ENCODE measurements at places on chromosomes 3 and 15. TPM values are rescaled to one million over a fixed set of nuclear protein-coding genes. Genes with fewer than 3 reads are reported as not detected.

- no peak for DNase-seq
- no peaks in the 10 kb centered on the region for H3K4me1 ChIP-seq
- no peak overlapping the region for H3K4me3 ChIP-seq
These were observed 779.1 kb downstream of the MECOM start for GRCh38 chr3:168884353-168884903.

LARP6 gene
- total RNA-seq = 0.35 TPM

COPB2 gene
- total RNA-seq = 26.3 TPM

- H3K27ac ChIP-seq = peak overlapping the region; percentile 69
- peaks cover 9% of the 10 kb centered on the region for H3K36me3 ChIP-seq
- H3K4me3 ChIP-seq = peak overlapping the region; percentile 0
- peaks cover 36% of the 10 kb centered on the region for H3K4me1 ChIP-seq
These were observed 1.4 kb upstream of the FOXB1 start for GRCh38 chr15:60002528-60003218.

DNA sequence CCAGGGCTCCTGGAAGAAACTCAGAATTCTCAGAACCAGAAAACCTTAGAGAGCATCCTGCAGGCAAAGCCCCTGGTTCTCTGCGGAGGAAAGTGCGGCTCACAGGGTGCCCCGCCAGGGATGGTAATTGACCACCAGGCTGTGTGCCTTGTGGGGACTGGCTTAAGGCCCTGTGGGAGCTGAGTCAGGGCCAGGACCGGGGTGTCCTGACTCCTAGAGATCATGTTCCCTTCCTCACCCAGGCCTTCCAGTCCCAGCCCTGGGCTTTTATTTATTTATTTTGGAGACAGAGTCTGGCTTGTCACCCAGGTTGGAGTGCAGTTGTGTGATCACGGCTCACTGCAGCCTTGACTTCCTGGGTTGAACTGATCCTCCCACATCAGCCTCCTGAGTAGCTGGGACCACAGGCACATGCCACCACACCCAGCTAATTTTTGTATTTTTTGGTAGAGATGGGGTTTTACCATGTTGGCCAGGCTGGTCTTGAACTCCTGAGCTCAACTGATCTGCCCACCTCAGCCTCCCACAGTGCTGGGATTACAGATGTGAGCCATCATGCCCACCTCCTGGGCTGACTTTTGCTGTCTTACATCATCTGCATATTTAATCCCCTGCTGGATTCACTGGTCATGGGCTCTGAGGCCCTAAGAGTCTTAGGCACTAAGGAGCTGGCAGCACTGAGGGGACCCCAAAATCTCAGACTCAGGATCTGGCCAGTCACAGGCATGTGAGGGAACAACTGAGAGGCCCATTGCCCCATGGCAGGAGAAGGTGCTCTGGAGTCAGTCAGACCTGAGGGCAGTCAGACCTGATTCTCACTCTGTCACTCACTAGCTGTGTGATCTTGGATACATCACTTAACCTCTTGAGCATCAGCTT, 20.4 kb upstream of the LAMP3 start:
- H3K4me3 ChIP-seq = no peak overlapping the region
- H3K27me3 ChIP-seq = peaks cover 15% of the 10 kb centered on the region
- no peak for DNase-seq
- H3K36me3 ChIP-seq = no peaks in the 10 kb centered on the region
- H3K27ac ChIP-seq = no peak overlapping the region
